Endothelial cell of coronary artery (primary cell): ENCODE measurements at places on chromosomes 7 and 10. TPM values are rescaled to one million over a fixed set of nuclear protein-coding genes. Genes with fewer than 3 reads are reported as not detected.

Gene TAC1
- not detected in 2 replicates for total RNA-seq

Gene ERVW-1
- not detected in 2 replicates for total RNA-seq

Gene FAM131B
- total RNA-seq: 0.66 and 1.4 TPM in 2 replicates

Gene SVOPL
- not detected in 2 replicates for total RNA-seq

Gene SFMBT2
- total RNA-seq: 0.18 and 0.19 TPM in 2 replicates

Gene PCLO
- 0.09 and 0.45 TPM in 2 replicates for total RNA-seq

Gene PRPS1L1
- not detected in 2 replicates for total RNA-seq

Gene CASP2
- total RNA-seq: 15.5 and 15.7 TPM in 2 replicates

Gene ST7
- total RNA-seq: 17.6 and 23.9 TPM in 2 replicates

Gene TUBAL3
- 0.18 and 0.19 TPM in 2 replicates for total RNA-seq

Gene PKD2L1
- not detected in 2 replicates for total RNA-seq

Gene SPDYE9
- total RNA-seq: not detected in 2 replicates

Gene ZNF503
- 0.72 and 1.0 TPM in 2 replicates for total RNA-seq

Gene SUMF2
- total RNA-seq: 130 and 140 TPM in 2 replicates

Gene PON3
- total RNA-seq: 0.09 and 0.66 TPM in 2 replicates

Gene NEURL1
- under 0.01 and 0.09 TPM in 2 replicates for total RNA-seq

Gene ZNRF2
- total RNA-seq: 3.4 and 5.5 TPM in 2 replicates

Gene DNAJC9
- 28.2 and 53.1 TPM in 2 replicates for total RNA-seq

Gene AKR1C8
- total RNA-seq: not detected in 2 replicates

Gene DGKI
- 0.36 and 1.0 TPM in 2 replicates for total RNA-seq

Gene STAG3
- 0.09 and 0.19 TPM in 2 replicates for total RNA-seq

Gene PDE6C
- total RNA-seq: not detected in 2 replicates

Gene ARHGEF35
- total RNA-seq: 0.18 and 0.56 TPM in 2 replicates

Gene SLC13A1
- not detected in 2 replicates for total RNA-seq

Gene TMEM229A
- total RNA-seq: not detected in 2 replicates

Gene EMX2
- total RNA-seq: under 0.01 TPM in 1 of 2 replicates, not detected in the other

Gene HTR5A
- total RNA-seq: not detected in 2 replicates

Gene HOXA4
- 0.18 and 0.85 TPM in 2 replicates for total RNA-seq

Gene LIPJ
- total RNA-seq: under 0.01 TPM in 1 of 2 replicates, not detected in the other

Gene RARRES2
- total RNA-seq: 0.09 TPM in 1 of 2 replicates, not detected in the other

Gene HKDC1
- total RNA-seq: 0.18 and 0.19 TPM in 2 replicates

Gene RNF32
- 0.18 and 0.19 TPM in 2 replicates for total RNA-seq

Gene PTN
- 0.27 and 0.56 TPM in 2 replicates for total RNA-seq

Gene DKK1
- total RNA-seq: 86.2 and 112 TPM in 2 replicates

Gene VAX1
- total RNA-seq: not detected in 2 replicates

Gene SEMA3E
- 0.27 and 0.28 TPM in 2 replicates for total RNA-seq

Gene TMEM213
- total RNA-seq: not detected in 2 replicates

Gene FAM241B
- 0.18 and 0.28 TPM in 2 replicates for total RNA-seq

Gene PNLIP
- not detected in 2 replicates for total RNA-seq

Gene ERV3-1
- 12.1 and 17.1 TPM in 2 replicates for total RNA-seq

Gene CPED1
- total RNA-seq: 0.27 and 3.4 TPM in 2 replicates

Gene TMEM184A
- total RNA-seq: 0.19 TPM in 1 of 2 replicates, not detected in the other

Gene ELN
- 0.09 and 1.6 TPM in 2 replicates for total RNA-seq

Gene FZD1
- 2.2 TPM in 2 replicates for total RNA-seq

Gene MDH2
- total RNA-seq: 51.0 and 62.7 TPM in 2 replicates
